Stimulated activated CD4-positive, alpha-beta T cell treated with anti-CD3 and anti-CD28 coated beads, Interleukin-15, amount 100 ng/mL, for 24 hours (primary cell): ENCODE measurements at places on chromosomes 3 and 15.

DNA sequence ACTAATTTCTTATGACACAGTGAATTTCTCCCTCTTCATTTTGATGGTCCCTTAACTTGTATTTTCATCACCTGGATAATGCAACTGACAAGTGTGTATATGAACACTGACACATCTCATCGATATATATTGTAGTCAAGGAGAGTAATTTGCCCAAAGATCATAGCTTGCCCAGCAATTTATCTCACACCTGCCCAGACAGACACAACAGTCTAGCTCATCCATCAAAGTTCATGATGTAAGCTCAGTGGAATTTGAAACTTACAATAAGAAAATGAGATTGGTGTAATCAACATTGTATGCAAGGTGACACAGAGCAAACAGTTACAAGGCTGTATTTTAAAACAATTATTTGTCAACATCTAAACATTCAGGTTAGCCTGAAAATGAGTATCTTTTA lies 805.8 kb downstream of the NAALADL2 start:
- DNase-seq: no peak

DNA sequence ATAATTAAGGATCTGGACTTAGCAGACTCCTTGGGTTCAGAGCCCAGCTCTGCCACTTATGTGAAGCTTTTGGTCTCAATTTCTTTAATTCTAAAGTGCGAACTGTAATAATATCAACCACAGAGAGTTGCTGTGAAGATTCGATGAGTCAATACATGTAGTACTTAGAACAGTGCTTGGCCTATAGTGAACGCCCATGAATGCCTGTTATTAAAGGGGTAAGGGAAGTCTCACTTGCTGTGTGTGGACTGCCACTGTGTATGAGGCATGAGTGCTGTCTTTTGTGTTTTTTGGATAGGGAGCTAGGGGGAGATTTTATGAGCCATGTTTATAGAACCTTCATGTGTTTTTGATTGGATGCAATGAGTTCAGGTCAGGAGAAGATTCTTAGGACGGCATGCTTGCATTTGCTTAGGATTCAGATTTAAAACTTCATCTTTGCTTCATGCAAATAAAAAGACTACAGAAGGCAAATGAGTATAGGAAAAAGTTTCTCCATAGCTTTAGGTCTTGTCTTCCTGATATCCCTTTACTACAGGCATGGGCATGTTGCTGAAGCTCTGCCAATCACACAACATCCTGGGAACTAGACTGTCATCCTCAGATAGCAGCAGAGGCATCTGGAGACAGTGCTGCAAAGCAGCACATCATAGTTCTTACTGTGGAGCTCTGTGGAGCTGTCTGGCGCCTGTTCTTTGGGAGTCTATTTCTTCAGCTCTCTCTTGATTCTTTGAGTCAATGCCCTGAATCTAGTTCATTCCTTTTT lies 50.0 kb downstream of the PLS1 start:
- no peak for DNase-seq

GRCh38 chr3:134850761-134851160 lies 55.7 kb downstream of the EPHB1 start:
- no peak for DNase-seq

GRCh38 chr3:193377591-193377990 lies 962 bp downstream of the ATP13A5 start:
- no peak for DNase-seq

DNA sequence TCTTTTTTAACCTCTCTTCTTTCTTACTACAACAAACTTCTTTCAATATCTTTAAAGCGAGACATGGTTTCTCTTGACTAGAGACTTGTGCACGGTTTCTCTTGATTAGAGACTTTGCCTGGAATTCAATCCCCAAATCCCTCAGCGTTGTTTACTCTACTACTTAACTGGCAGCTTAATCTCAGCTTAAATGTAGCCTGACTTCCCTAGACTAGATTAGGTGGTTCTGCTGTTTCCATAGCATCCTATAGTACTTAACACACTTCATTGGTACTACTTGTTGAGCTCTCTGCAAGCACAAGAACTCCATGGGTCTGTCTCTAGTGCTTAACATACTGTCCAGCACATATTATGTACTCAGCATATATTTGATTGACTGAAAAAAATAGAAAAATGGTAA lies 168.2 kb upstream of the GPR149 start:
- DNase-seq: no peak

DNA sequence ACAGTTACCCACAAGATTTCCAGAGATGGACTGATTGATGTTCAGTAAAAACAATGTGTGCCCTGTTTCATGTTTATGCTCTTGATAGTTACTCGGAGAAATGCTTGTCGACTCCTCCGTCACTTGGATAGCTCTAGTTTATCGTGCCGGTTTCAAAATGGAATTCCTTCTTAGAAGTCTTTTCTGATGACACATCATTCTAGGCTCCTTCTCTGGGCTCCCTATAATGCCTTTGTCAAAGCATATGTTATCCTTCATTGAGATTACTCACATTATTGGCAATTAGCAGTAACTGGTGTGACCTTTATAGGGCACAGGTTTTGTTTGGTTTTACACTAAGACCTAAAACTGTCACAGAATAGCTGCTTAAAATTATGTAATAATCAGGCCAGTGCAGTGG lies 201.8 kb downstream of the CNTN6 start:
- DNase-seq: no peak

DNA sequence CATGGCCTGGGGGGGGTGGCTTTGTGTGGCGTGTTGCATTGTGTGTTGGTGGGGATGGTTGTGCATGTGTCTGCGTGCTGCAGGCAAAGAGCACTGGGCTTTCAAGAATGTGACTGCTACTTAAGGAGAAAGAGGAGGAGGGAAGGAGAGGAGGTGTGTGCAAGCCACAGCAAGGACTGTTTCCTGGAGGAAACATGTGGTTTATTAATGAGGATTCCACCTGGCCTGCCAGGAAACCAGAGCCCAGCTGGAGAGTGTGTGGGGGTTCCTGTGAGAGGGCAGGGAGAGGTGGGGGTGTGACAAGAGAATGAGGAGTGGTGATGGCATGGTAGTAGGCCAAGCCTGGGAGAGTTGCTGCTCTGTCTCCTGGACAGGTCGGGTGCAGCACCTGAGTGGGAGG lies 258.1 kb upstream of the ROPN1 start:
- no peak for DNase-seq

DNA sequence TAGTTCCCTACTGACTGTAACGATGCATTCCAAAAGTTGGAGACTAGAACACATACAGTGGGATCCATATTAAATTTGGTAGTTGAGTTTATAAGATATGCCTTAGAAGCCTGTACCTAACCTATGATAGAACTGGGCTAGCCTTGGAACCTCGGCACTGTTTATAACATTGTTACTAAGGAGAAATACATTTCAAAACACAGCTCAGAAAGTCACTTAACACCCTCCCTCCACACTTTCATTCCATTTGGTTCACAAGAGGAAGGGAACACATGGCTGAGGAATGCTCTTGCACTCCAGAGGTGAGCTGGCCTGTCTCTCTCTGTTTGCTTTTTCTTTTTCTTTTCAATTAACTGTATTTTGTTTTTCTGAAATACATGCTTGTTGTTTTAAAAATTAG lies 48.7 kb upstream of the TSC22D2 start:
- DNase-seq: no peak

DNA sequence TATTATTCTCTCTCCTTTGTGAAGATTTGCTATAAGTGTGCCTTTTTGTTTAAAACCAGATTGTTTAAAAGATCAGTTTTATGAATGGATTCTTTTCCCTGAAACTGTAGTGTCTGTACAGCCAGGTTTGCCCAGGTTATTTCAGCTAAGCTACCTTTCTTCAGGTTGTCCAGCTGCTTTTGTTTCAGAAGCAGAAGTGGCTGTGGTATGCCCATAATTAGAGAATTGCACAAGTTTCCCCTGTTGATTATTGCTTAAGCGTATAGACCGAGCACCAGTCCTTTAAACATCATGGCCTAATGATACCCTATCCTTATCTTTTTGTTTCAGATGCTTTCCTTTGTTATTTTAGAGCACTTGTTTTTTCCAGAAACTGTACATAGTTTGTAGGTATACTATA lies 10.2 kb downstream of the ASB7 start:
- no peak for DNase-seq

- no peak for DNase-seq
Measured at GRCh38 chr3:126937973-126938372, 44.9 kb upstream of the PLXNA1 start.

- DNase-seq: no peak
Measured at GRCh38 chr3:11178421-11178820, 24.1 kb downstream of the HRH1 start.

DNA sequence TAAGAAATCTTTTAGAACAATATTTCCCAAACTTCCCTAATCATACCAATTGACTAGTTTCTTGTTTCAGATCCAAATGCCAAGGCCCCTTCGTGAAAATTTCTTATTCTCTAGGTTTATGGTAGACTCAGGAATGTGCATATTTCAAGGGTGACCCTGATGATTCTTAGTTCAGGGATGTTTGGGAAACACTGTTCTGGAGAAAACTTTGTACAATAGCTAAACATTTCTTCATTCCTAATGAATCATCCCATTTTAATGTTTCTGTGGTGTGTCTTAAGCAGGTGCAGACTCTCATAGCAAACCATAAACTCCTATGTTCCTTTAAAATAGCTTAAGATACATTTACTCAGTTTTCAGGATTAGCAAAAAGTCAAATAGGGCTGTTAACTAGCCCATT lies 314.5 kb downstream of the TIGIT start:
- DNase-seq: no peak
